RCC 7860 (cell line): ENCODE measurements at places on chromosomes 12 and 14.

DNA sequence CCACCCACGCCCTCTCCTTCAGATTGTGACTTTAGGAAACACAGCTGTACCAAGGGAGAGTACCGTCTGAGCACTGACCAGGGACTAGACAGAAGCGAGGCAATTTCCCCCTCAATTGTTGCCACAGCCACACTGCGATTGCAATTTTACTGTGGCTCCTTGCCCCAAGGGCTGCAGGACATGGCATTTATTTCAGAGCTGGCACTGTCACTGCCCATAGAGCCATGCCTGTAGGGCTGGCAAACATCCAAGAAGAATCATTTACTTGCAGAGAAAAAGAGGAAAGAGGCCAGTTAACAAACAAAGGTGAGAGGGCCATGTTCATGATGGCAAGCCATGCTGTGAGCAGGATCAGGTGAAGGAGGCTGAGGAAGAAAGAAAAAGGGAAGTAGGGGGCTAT is 129.6 kb downstream of the EMP1 start:
- DNase-seq: no peak

GRCh38 chr14:85934886-85935254 is 404.9 kb downstream of the FLRT2 start:
- no peak for DNase-seq

- DNase-seq: peak; percentile 17
Measured at GRCh38 chr14:87133073-87133801, 859.7 kb downstream of the GALC start.

DNA sequence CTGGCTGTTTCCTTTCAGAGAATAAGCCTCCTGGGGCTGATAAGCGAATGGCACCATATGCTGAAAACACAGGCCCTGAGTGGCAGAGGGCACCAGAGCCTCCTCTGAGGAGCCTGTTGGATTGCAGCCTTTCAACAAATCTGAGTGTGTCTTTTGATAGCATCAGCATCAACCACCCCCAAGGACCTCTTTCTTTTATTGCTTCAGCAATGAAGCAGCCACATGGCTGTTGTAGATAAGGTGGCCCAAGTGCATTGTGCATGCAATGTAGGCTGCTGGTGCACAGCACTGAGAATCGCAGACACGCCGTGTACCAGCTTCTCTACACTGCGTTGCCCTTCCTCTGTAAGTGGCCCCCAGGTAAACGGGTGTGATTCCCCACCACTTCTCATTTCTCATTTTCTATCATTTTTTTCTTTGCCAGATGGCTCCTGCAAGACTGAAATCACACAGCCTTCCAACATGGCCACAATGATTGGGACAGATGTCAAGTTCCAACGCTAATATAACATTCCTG is 191.7 kb downstream of the DAD1 start:
- no peak for DNase-seq

- DNase-seq: no peak
Measured at GRCh38 chr12:32105986-32106516, 596 bp upstream of the BICD1 start.

DNA sequence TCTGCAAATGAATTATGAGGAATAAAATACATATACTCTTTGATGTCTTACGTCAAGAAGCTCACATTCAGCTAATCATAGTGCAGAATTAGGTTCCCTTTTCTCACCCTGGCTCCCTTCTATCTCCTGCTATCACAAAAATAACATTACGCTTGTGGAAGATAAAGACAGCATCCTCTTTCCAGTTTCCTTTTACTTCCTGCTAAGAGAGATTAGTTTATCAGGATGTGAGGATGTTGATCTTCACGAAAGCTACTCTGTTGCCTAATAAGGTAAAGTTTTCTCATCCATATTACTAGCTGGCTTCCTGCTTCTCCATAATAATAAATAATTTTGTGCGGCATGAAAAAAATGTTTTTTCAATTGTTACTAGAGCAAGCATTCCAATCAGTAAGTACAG is 217.7 kb upstream of the DCN start:
- no peak for DNase-seq

DNA sequence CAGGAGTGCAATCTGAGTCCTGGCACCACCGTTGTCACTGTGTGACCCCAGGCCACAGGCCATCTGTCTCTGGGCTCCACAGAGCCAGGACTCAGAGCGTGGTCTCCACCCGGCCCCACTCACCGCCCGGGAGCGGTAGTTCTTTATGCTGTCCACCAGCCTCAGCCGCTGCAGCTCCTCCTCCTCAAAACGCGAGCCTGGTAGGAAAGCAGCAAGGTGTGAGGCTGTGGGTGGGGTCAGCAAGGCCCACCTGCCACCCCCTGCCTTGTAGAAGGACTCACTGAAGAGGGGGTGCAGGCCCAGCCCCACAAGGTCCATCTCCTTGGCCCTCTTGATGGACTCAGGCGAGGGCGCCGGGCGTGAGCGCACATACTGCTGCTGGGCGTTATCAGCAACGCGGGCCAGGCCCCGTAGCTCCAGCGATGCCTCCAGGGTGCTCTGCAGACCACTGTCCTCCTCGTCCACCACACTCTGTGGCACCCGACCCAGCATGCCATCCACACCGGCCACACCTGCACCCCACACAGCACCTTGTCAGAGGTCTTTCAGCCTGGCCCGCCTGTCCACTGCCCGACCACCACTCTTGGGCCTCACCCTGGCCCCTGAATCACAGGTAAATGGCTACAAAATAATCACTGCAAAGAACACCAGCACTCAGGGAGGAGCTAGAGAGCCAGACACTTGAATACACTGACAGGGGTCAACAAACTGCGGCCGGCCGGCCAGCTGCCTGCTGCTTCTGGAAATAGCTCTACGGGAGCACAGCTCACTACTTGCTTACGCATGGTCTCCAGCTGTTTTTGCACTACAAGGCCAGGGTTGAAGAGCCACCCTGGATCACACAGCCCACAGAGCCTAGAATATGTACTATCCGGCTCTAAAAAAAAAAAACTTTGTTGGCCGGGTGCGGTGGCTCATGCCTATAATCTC is 16.3 kb downstream of the CFAP73 start:
- DNase-seq: no peak

DNA sequence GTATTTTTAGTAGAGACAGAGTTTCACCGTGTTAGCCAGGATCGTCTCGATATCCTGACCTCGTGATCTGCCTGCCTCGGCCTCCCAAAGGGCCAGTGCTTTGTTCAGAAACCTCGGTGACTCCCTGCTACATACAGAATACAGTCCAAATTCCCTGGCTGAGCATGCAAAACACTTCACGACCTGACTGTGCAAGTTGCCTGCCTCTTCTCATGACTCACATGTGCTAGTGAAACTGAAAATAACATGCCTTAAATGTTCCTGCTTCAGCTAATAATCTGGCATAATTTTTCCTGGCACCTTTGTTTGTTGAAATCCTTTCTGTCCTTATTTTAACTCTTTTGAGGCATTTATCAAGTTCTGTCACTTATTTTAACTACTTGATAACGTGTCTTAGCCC is 8.2 kb downstream of the DMAC2L start:
- DNase-seq: no peak

DNA sequence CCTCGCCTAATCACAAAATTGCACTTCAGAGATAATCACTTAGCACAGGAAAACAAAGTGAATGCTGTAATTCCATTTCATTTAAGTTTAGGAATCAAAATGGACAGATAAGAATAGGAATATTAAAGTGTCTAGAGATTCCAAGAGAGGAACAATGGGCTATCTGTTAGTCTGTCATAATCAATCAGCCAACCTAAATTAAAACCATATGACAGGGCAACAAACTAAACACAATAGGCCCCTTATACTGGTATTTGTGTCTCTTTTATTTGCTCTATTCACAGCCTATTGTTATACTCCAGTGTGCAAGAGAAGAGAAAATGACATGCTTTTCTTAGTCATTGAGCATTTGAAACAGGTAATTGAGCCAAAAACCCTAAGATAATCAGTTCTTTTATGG is 259.4 kb downstream of the PRKD1 start:
- DNase-seq: no peak

- no peak for DNase-seq
Measured at GRCh38 chr12:75366629-75367028, 24.3 kb upstream of the GLIPR1L2 start.

GRCh38 chr12:43154498-43155045 is 397.4 kb downstream of the ADAMTS20 start:
- no peak for DNase-seq

DNA sequence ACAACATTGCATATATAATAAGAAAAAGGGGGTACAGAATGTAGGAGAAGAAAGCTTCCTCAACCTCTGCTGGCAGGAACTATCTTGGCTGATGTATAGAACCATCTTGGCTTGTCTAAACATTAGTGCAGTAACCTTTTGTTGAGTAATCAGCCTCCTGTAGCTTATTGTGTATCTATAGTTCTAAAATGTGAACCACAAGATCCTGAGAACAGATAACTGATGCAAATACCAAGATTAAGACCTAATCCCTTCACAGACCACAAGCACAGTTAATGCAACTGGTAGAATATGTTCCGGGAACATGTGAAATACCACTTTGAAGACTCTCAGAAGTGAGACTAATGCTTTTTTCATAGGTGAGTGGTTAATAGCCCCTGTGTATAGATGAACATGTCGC is 50.7 kb upstream of the KCNC2 start:
- DNase-seq: no peak

GRCh38 chr14:74572726-74573301 is 39.2 kb downstream of the LTBP2 start:
- DNase-seq: no peak

- no peak for DNase-seq
Measured at GRCh38 chr14:89014569-89014850, 190.1 kb downstream of the TTC8 start.
